ENCODE measurements at places on chromosomes 3 and 15.

GRCh38 chr3:16150285-16150684 lies 24.2 kb upstream of the GALNT15 start:
- no peak for DNase-seq

- no peak for DNase-seq
Observed at GRCh38 chr3:110568246-110568645, 503.4 kb upstream of the NECTIN3 start.

- DNase-seq: no peak
Observed at GRCh38 chr3:9072667-9073009, 109.4 kb upstream of the RAD18 start.

- DNase-seq: no peak
Observed at GRCh38 chr15:33243869-33244268, 49.4 kb upstream of the FMN1 start.

DNA sequence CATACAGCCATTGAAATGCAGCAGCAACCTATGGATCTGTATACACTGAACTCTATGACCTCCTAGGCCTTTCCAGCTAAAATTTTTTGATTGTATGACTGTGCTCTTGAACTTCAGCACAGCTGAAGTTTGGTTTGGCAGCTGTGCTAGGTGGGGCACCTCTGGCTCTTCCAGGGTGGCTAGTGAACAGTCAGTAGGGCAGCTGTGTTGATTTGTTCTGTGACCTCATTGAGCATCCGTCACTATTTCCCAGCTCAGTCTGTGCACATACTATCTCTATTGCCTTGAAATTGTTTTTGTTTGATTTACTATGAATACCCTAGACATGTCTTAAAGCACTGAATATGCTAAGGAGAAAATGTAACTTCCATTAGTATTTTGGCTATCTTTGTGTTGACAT lies 363.2 kb upstream of the NAALADL2 start:
- DNase-seq: no peak

- no peak for DNase-seq
Observed at GRCh38 chr15:69983696-69984265, 113.9 kb downstream of the TLE3 start.

- DNase-seq: no peak
Observed at GRCh38 chr3:126743350-126743749, 39.3 kb downstream of the CHCHD6 start.

DNA sequence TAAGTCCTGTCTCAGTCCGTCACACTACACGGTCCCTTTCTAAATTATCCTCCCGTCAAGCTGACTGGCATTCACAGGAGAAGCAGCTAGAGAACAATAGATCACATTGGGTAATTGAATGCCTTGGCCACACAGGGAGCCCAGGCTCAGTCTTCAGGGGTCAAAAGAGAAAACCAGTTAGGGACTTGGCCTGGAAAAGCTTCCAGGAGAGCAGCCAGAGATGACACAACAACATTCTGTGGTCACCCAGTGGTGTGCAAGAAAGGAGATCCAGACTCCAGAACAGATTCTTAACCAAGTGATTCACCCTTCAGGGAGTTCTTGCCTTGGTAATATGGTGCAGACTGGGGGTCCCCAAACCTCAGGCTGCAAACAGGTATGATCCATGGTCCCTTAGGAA lies 15.9 kb downstream of the ARHGAP31 start:
- no peak for DNase-seq

GRCh38 chr15:100569391-100569790 lies 32.6 kb downstream of the LINS1 start:
- DNase-seq: no peak

GRCh38 chr3:9598783-9599387 lies 45.3 kb upstream of the LHFPL4 start:
- DNase-seq: no peak

DNA sequence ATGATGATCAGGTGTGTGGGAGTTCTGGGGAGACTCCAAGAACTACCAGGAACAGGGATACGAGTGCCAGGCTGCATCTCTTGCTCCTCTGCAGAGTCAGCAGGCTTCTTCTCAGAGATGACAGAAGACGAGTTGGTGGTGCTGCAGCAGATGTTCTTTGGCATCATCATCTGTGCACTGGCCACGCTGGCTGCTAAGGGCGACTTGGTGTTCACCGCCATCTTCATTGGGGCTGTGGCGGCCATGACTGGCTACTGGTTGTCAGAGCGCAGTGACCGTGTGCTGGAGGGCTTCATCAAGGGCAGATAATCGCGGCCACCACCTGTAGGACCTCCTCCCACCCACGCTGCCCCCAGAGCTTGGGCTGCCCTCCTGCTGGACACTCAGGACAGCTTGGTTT lies 7.9 kb downstream of the PRRT3 start:
- DNase-seq: no peak

GRCh38 chr3:54720604-54721003 lies 207.3 kb downstream of the LRTM1 start:
- DNase-seq: no peak

DNA sequence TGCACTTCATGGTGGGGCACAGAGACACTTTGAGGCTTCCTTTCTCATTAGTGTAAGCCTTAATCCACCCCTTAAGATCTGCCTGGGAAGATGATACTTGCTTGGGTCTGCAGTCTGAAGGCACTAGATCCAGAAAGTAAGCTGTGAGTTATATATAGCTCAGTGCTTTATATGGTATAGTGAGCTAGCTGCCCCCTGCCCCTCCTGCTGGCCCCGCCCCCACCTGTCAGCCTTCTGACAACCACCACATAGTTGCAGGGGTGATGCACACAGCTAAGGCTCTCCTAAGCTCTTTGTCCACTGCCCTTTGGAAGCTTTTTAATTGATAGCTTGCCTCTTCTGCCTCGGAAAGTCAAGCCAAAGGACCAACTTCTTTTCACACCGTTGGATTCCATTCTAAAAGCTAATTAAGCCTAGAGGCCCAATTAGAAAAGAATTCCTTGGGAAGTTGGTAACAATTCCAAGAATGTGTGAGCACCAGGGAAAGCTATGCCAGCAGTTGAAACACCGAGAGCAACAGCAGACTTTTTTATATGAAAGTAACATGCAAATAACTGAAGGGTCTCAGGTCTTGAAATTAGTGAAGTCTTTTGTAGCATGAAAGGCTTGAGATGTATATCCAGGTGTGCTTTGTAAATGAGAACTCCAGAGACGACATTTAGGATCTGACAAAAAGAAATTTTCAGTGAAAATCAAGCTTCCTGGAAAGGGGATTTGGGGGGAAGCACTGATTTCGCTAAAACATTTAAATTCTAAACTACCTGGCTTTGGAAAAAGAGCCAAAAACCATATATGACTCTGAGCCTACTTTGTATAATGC lies 2.3 kb downstream of the TPM1 start:
- DNase-seq: no peak
